ENCODE measurements at places on chromosomes 12 and 14. TPM values are rescaled to one million over a fixed set of nuclear protein-coding genes. Genes with fewer than 3 reads are reported as not detected.

DNA sequence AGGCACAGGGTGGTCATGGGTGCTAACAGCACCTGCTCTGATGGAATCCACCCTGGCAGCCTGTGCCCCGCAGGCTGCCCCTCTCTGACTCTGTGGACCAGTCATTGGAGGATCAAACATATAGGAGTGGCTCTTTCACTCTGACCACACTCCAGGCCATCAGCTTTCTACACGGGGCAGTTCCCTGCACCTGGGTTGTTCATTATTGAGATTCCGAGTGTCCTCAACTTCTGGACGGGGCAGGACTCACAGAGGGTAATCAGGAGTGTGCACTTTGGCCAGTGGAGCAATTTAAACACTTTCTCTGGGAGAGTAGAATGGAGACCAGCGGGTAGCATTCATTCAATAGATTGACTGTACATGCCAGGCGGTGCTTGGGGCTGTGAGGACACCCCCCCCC, 94.8 kb downstream of the NINJ2 start:
- DNase-seq = no peak

- DNase-seq = no peak
Measured at GRCh38 chr14:33356181-33356580, 417.5 kb downstream of the NPAS3 start.

The SIX1 gene
- total RNA-seq = 7.5 TPM

The RNU7-1 gene
- total RNA-seq = not detected

All from glomerular endothelial cell (primary cell).